ENCODE measurements at places on chromosomes 3 and 15. TPM values are rescaled to one million over a fixed set of nuclear protein-coding genes. Genes with fewer than 3 reads are reported as not detected.

DNA sequence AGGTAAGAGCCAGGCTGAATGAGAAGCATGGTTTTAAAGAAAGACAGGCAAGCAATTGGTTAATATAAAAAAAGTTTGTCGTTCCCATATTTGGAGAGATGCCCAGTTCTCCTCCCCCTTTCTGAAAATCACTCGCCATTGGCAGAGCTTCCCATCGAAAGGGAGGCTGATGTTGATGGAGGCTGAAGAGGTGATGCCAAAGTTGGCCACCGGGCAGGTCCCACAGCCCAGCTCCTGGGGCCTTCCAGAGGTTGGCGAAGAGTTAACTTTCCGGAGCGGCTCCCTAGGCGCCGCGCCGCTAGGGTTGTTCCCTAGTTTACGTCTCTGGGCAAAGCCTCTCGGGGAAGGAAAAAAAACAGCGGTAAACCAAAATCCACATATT lies 793 bp downstream of the PCOLCE2 start:
- DNase-seq = no peak

GRCh38 chr15:41886741-41887140 lies 7.1 kb downstream of the SPTBN5 start:
- no peak for DNase-seq

PRSS50 gene
- total RNA-seq = 0.07 TPM

DNA sequence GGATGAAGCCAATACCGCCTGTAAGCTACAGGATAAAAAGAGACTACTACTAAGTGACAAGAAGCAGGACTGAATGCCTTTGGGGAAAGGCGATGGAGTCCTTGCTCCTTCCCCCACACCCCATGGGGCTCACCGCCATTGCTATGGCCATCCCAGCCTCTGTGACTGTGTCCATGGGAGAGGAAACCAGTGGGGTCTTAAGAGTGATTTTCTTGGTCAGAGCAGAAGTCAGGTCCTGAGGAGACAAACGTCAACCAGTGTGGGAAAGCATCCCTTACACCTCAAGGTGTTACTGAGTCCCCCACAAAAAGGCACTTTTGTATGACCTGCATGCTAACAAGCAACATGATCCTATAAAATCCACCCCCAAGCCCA lies 913 bp downstream of the IMPDH2 start:
- DNase-seq = no peak

GRCh38 chr3:4323246-4324027 lies 20.3 kb downstream of the SETMAR start:
- DNase-seq = no peak

ABHD17C gene
- 9.1 TPM for total RNA-seq

- no peak for DNase-seq
Measured at GRCh38 chr15:65595960-65596359, 15.0 kb downstream of the INTS14 start.

CA12 gene
- 2.4 TPM for total RNA-seq

GRCh38 chr15:47356297-47356696 lies 361.0 kb upstream of the SEMA6D start:
- no peak for DNase-seq

DNA sequence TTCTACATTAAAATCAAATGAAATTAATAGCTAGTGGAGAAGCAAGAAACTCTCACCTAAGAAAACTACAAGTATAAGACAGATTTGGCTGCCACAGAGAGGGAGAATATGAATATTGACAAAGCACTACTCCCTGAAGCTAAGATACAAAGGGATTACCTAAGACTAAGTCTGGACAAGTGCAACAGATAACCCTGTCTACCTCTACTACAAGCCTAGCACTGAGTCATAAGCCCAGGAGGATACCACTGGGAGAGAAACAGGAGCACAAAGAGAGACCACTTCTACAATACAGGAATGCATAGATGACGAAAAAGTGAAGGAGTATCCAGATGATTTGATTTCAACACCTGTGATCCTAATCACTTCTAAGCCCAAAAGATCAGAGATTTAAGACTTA lies 10.4 kb downstream of the ATP13A4 start:
- DNase-seq = no peak

DNA sequence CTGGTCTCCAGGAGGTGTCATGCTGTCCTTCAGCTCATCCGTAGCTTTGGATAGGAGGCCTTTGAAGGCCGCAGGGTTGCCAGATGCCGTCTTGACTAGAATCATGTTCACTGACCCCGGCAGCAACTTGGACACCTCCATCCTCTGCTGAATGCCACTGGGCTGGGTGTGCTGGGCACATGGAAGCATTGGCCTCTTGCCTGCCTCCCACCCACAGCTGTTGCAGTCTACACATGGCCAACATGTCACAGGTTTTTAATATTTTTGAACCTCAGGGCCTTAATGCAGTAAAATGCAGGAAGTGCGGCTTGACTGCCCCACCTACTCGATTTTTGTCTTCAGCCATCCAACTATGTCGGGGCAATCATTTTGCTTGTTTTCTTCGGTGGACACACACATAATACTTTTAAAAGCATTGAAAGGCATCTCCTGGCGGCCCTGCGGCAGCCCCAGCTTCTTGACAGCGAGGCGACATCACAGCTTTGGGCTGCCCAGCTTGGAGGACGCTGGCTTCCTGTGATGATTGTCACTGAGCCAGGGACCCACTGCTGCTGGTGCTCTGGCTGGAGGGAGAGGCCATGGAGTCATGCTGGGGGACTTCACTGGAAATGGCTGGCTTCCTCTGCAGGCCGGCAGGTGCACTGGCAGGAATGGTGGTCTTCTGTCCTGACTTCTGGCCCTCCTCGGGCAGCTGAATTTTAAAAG lies 31.6 kb upstream of the ACAD9 start:
- DNase-seq = no peak

SV2B gene
- total RNA-seq = 0.30 TPM

SPTBN5 gene
- total RNA-seq = 0.41 TPM

GRCh38 chr15:69161079-69161877 lies 843 bp downstream of the GLCE start:
- DNase-seq = peak; percentile 33

DNA sequence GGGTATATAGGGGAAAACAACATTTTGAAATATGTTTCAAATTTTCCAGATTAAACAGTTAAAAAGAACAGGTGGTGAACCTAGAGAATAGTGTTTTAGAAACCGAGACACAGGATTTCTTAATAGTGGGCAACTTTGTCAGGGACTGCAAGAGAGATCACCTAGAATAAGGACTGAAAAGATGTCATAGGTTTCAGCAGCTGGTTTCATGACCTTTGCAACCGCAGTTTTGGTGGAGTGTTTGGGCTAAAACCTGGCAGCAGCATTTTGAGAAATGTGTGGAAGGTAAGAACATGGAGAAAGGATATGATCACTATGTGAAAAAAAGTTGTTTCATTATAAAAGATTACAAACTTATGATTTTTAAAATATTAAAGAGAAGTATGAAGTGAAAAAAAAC lies 34.9 kb downstream of the PRKCI start:
- peak; percentile 22 for DNase-seq

DNA sequence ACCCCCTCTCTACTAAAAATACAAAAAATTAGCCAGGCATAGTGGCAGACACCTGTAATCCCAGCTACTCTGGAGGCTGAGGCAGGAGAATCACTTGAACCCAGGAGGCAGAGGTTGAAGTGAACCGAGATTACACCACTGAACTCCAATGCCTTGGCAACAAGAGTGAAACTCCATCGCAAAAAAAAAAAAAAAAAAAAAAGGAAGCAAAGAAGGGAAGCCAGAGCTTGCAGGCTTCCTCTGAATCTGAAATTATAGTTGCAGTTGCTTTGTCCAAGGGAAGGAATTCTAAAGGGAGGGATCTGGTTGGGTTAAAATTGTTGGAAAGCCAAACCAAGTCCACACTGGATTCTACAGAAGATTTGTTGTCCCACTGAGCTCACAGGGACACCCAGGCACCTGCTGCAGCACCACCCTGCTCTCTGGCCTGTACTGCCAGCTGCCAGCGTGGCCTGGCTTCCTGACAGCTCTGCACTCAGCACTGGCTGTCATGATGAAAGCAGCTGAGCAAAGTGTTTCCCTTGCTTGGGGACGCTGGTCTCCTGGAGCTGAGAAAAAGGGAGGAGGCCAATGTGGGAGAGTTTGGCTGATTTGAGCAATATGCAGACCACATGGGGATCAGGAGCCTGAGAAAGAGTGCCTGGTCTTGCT lies 88.8 kb upstream of the HES1 start:
- no peak for DNase-seq

GRCh38 chr3:153652076-153652475 lies 469.1 kb upstream of the ARHGEF26 start:
- no peak for DNase-seq

- no peak for DNase-seq
Measured at GRCh38 chr3:157861076-157861765, 245.0 kb downstream of the SHOX2 start.

GOLGA6A gene
- 0.46 TPM for total RNA-seq

- DNase-seq = no peak
Measured at GRCh38 chr3:48437812-48438211, 2.1 kb downstream of the CCDC51 start.

TPRG1 gene
- 24.4 TPM for total RNA-seq

- no peak for DNase-seq
Measured at GRCh38 chr15:99137111-99137546, 32.2 kb downstream of the SYNM start.

PATL2 gene
- 50.8 TPM for total RNA-seq

B2M gene
- total RNA-seq = 6,275 TPM

BOC gene
- total RNA-seq = 0.31 TPM

GHSR gene
- not detected for total RNA-seq

- no peak for DNase-seq
Measured at GRCh38 chr3:181564222-181564621, 147.5 kb upstream of the SOX2 start.

DNA sequence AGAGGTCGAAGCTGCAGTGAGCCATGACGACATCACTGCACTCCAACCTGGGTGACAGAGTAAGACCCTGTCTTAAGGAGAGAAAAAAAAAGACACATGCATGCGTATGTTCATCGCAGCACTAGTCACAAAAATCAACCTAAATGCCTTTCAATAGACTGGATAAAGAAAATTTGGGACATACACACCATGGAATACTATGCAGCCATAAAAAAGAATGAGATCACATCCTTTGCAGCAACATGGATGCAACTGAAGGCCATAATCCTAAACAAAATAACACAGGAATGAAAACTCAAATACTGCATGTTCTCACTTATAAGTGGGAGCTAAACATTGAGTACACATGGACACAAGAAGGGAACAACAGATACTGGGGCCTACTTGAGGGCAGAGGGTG lies 53.1 kb downstream of the FSIP1 start:
- no peak for DNase-seq

DNA sequence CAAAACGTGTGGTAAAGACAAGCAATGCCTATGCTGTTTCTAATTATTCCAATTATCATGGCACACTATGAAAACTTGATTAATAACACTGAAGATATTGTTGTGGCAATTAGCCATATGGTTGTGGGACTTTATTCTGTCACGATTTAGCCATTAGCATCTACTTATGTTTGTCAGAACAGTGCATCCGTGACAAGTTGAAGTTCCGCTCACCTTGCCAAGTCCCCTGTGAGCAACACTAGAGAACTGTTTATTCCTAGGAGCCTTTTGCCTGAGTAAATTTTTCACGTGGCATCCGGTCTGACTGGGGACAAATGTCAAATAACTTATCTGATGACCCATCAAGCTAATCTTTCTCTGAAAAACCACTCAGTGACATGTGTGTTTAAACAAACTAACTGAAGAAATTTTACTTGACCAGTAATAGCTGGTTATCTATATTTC lies 403.3 kb downstream of the TBC1D5 start:
- no peak for DNase-seq

DNA sequence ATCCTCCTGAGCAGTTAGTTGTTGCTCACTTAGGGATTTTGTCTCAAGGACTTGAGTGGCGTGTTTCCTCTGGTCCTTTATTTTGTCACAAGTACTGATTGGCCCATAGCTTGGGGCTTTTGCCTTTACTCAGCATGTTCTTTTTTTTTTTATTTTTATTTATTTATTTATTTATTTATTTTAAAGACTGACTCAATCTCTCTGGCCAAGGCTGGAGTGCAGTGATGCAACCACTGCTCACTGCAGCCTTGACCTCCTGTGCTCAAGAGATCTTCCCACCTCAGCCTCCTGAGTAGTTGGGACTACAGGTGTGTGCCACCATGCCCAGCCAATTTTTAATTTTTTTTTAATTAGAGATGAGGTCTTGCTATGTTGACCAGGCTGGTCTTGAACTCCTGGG lies 223.9 kb upstream of the TPM1 start:
- DNase-seq = no peak

- no peak for DNase-seq
Measured at GRCh38 chr3:61828880-61829721, 267.7 kb downstream of the PTPRG start.

- DNase-seq = peak; percentile 45
Measured at GRCh38 chr3:127628788-127629466, at the start of gene PODXL2. PODXL2 (plus strand) TSS chr3:127629185; CDS start chr3:127629220, 35 bp downstream.

DNA sequence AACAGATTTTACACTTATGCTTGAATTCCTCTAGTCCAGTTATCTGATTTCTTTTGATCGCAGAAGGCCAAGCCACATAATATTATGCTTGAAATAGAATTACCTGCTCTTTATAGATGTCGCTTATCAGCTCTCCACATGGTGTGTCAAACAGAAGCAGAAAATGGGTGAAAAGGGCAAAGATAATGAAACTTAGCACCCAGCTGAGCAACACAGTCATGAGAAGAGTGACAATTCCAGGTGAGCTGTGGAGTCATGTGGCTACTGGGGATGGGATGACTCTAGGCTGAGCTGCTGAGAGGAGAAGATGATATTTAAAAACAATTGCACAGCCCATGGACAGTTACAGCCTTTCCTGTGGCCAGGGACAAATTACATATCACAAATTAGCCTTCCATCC lies 398.7 kb upstream of the PDZRN3 start:
- DNase-seq = no peak

Data from activated T-cell treated with anti-CD3 and anti-CD28 coated beads, Interleukin-2, amount 50 U/mL, for 72 hours (primary cell).